ENCODE measurements at places on chromosomes 12 and 14.

DNA sequence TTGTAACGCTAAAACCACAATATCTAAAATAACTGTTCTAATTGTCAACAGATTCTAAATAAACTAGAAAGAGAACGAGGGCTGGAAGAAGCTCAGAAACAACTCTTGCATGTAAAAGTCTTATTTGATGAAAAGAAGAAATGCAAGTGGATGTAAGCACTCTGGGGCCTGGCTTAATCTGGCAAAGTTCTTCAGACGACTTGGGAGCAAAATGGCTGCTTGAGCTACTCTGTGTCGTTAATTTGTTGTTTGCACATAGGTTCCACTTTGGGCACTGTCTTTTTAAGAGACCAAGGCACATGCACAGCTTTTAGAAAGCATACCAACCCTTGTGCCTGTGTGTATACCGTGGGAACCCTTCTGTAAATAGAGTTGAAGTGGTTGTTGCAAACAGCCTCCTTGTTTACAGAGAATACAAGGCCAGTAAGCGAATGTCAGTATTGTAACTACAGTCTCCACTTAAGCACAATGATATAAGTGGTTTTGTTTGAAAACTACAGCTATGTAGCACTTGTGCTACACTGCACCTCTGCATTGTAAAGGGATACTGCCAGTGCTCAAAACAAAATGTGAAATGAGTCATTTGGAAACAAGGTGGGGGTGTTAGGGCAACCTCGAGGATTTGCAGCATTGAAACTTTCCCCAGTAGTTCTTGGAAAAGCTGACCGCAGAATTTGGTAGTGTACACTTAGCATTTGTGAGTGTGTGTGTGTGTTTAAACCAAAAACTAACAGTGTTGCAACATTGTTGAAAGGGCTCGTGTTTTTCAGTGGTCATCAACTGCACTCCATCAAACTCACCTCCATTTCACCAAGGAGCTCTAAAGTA is 154.3 kb downstream of the CEP83 start:
- no peak for DNase-seq

- DNase-seq, result no peak
Measured at GRCh38 chr12:115763982-115764621, 513.4 kb downstream of the MED13L start.

DNA sequence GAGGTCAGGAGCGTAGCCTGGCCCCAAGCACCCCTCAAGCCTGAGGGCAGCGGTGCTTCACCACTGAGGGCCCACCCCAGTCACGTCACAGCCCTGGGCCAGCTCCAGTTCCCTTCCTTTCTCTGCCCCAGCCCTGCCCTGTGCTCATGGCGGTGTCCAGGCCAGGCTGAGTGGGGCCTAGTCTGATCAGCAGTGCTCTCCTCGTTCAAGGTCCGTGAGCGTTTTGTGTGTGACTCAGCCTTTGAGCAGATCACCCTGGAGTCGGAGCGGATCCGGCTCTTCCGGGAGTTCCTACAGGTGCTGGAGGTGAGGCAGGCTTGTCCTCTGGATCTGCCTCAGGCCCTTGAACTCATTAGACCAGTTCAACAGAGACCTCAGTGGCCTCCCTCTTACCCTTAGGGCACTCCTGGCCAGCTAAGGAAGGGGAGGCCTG is 19.0 kb downstream of the PRPF40B start:
- DNase-seq, result no peak

DNA sequence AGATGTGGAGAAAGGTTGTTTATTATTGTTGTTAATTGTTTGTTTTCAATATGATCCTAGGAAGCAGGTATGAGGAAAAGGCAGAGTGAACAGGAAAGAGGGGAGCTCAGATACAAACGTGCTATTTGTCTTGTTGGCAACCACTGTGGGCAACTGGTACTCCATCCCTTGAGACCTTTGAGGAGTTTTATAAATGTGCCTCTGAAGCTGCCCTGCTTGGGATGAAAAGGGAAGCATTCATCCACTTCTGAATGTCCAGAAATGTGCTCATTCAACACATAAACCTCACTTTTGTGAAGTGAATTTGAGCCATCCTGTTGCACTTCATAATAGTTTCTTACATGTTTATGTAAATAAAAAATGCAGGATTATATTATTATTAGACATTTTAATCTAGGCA is 164.3 kb upstream of the PDZRN4 start:
- no peak for DNase-seq

DNA sequence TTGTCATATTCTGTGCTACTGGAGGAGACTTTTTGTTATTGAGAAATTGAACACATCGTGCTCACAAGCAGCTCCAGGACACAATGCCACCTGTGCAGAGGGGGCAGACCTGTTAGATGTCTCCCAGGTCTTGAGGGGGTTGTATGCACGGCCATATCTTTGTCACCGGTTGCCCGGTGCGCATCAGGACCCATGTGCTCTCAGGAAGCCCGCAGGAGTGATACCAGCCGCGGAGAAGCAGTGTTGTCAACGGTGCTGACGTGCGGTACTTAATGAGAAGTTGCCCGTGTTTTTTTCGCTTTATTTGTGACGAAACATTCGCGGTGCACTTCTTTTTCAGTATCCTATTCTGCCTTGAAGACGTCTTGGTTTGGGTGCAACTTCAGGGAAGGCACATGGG is 128.2 kb upstream of the RTL1 start:
- DNase-seq, result no peak

DNA sequence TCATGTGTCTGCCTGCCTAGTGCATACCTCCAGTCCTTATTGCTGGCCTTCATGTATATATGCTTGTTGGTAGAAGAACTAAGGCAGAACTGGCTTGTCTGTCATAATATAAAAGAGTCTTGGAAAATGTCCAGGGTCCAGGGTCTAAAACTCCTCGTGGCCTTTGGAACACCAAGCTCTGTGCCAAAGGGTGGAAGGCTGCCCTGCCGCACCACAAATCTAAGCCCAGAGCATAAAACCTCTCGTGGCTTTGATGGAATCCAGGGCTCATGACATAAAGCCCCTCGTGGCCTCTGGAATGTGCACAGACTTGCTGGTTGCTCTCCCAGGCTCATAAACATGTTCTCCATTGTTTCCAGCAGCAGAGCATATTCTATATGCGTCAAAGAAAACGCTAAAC is 107.9 kb downstream of the BBS10 start:
- DNase-seq, result no peak
